ENCODE measurements at places on chromosomes 7 and 10.

DNA sequence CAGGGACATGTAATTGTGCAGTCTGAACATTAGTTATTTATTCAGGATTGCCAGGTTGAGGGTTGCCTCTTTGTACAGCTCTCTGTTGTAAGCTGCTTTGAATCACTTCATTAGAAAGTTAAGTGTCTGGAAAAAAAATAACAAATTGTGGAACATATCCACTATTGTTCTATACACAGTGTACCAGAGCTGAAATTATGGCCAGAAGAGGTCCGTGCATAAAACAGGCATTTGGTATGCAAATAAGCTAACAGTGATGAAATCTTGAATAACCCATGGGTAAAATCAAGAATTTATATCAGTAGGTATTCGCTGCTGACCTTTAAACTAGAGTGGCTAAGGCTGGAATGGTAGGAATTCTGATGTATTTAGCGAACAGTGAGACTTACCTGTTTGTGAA lies 152.1 kb downstream of the LHFPL3 start:
- DNase-seq, result no peak

DNA sequence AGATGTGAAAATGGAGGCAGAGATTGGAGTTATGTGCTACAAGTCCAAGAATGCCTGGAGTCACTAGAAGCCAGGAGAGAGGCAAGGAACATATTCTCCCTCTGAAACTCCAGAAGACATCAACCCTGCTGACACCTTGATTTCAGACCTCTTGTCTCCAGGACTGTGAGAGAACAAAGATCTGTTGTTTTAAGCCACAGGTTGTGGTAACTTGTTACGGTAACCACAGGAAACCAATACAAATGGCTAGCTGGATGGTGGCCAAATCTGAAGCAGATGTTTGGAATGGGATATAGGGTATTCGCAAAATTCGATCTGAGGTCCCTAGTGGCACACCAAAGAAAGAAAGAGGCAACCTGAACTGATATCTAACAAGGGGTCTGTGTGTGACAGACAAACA lies 129.0 kb downstream of the HERPUD2 start:
- DNase-seq, result no peak

DNA sequence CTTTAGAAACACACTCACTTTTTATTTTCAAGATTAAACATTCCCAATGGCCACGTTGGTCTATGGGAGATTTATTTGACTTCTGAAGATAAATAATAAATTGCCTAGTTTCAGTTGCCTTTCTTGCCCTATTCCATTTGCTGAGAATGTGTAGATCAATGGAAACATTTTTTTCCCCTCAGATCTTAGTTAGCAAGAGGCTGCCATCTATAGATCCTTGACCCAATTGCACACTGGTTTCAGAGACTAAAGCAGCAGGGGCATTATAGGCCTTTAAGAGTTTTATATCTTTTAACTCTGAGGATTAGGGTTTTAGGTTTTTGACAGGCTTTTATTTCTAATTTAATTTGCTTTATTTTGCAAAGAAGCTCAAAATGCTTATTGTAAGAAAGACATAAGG lies 163.2 kb upstream of the GPR26 start:
- DNase-seq, result no peak

GRCh38 chr7:10205696-10206095 lies 768.0 kb upstream of the PHF14 start:
- no peak for DNase-seq

DNA sequence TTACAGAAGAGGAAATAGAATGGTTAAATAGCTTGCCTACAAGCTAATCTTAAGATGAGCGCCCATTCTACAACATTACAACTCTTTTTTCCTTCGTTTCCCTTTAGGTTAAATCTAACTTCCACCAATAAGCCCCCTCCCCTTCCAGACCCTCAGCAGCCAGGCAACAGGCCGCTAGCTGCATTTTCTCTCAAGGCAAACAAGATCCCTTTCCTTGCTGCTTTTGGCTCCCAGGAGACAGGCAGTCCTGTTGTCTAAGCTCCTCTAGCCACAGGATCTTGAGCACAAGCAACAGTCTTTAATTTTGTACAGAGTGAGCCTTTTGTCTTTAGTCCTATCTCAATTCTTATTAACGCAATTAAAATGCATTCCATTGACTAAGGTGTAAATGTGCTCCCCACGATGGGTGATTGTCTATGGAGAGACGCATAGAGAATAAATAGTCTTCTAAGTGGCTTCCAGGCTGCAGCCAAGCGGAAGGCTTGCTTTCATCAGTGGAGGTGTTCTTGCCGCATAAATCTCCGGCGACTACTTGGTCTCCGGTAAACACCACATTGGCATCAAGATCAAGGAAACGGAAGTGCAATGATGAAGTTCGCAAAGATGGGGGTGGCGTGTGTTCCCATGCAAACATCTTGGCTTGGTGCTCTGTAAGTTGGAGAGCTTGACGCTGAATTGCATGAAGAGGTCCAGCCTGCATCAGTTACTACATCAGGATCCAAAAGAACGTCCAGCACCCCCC lies 181.9 kb upstream of the LYZL2 start:
- DNase-seq, result no peak

DNA sequence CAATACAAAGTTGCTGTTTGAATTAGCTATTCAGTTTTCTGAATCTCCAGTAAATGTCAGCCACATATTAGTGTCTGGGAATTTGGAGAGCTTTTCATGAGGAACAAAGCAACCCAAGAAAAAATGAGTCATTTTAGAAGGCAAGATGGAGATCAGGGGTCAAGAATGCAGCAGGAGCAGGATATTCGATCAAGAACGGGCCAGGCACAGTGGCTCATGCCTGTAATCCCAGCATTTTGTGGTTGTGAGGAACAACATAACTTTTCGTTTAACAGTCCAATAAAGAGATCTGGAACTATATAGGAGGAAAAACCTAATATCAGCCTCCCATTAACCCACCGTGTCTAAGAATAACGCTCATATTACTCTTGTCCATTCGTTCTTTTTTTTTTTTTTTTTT lies 600.5 kb downstream of the MAGI2 start:
- DNase-seq, result no peak

- no peak for DNase-seq
These were observed 107.4 kb downstream of the EEPD1 start for GRCh38 chr7:36260481-36260880.

DNA sequence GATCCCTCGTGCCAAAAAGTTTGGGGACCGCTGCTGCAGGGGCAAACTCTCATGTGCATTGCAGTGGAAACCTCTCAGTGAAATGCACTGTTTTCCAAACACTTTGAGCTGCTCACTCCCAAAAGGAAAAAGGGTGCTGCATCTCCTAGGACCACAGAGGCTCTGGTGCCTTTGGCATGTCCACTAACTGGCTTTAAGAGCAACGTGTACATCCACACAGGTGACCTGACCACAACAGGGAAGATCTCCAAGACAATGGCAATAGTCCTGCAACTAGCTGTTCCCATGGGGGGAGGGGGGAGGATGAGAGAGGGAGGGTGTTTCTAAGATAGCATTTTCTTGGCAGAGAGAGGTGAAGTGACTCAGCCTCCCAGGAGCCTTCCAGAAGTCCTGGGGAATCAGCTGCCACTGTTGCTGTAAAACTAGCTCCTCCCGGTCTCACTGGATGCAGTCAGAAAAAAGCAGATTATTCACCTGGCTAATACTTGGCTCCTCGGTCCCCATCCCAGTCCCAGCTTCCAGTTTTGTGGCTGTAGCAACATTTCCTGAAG lies 181.7 kb downstream of the HECW1 start:
- no peak for DNase-seq

GRCh38 chr7:157224627-157225026 lies 85.9 kb downstream of the UBE3C start:
- peak; percentile 54 for DNase-seq

GRCh38 chr7:157299613-157300368 lies 37.0 kb upstream of the DNAJB6 start:
- peak; percentile 22 for DNase-seq

DNA sequence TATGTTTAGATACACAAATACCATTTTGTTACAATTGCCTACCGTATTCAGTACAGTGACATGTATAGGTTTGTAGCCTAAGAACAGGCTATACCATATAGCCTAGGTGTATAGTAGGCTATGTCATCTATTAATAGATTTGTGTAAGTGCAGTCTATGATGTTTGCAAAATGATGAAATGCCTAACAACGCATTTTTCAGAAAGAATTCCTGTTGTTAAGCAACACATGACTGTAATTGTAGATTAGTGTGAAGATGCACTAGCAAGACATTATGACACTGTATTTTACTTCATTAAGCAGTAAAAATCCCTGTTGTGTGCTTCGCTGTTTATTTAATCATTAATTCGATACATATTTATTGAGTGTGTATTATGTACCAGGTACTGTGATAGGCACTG lies 446.0 kb downstream of the SUGCT start:
- DNase-seq, result no peak

DNA sequence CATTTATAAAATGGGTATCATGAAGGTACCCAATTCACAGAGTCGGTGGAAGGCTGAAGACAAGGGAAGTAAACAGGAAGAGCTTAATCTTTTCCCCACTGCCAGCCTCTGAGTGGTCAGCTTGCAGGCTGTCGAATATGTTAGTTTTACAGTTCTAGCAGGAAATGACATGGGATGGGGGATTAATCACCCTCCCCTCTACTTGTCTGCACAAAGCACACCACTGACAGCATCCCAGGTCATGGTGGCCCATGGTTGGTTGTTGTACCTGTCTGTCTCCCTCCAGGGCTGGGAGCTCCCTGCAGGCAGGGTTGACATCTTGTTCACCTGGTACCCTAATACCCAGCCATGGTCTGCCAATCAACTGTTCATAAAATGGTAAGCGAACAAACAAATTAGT lies 55.6 kb downstream of the GRB10 start:
- DNase-seq, result no peak

DNA sequence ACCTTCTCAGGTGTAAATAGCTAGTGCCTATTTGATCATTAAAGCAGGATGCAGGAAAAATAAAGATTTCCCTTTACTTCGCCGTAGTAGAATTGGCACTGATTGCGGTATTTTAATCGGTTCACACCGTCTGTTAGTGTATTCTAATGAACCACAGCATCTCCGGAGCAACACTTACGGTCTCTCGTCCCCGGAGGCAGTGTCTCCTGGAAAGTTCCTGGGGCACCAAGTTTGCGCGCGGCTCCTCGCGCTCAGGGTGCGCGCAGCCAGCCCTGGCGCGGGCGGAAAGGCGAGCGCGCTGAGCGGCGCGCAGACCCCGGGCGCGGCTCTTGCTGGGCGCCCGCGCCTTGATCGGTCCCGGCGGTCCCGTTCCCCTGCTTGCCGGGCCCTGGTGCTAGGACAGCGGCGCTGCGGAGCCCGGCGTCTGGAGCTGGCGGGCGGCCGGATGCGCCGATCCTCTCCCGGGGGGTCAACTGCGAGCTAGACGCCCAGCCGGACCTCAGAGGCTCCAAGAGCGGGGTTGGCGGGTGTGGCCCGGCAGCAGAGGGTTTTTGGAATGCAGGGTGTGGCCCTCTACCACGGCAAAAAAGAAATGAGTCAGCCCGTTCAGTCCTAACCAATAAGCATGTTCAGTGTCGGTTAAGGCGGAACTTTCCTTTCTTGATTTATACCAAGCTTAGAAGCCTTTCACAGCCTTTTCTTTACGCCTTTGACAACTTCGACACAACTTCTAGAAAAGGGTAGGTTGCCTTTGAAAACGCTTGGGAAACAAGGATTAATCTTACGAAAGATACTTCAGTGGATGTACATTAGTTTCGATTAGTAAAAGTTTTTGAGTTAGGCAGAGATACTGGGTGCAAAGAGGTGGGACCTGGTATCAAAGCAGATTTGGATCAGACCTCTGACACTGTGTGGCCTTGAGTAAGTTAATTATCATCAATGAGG lies 166.8 kb upstream of the ASAH2 start:
- peak; percentile 90 for DNase-seq

DNA sequence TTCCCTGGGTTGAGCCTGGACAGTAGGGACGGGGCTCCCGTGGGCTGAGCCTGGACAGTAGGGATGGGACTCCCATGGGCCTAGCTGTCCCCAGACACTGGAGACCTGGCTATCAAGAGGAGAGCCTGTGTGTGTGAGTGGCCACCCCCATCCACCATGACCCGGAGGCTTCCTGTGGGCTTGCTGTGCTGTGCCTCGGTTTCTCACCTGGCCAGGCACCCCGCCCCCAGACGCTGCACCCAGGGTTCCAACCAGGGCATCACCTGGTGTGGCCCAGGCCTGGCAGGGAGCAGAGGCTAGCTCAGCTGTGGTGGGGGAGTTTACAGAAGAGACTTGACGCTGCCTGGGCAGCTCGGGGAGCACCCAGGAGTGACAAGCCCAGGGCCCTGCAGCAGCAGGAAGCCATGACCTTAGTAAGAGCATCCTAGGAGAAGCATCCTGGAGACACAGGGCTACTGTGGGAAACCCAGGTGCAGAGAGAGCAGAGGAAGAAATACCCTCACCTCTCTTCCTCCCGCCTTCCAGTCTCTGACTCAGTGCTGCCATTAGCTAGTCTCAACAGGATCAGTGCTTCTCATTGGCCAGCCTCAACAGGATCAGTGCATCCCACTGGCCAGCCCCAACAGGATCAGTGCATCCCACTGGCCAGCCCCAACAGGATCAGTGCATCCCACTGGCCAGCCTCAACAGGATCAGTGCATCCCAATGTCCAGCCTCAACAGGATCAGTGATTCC lies 61.0 kb downstream of the PDGFA start:
- no peak for DNase-seq

DNA sequence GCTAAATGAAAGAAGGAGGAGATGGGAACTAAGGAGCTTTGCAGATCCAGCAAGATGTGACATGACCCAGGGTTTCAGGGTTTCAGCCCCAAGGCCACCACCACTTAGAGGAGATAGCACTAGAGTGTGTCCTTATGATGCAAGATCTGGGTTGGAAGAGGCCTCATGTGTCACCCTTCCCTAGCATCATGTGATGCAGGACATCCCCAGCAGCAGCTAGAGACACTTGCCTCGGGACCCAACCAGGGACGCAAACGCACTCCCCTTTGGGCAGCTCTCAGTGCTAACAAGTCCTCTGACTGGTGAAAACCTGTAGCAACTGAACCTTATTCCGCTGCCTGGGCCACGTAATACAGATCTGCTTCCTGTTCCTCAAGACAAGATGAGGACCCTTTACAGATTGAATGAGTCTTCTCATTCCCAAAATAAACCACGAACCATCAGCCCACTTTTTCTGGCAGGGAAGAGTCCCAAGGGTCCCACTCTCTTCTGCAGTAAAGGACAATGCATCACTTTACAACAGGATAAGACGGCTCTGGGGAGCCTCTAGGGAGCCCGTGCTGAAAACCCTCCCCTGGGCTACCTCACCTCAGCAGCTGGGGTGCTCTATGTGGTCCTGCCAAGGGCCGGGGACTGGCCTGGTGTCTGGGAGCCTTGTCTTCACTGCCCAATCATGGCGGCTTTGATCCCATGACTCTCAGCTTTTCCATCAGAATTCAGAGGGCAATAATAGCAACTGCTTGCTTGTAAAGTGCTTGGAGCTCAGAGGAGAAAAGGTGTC lies 44.8 kb upstream of the GDF10 start:
- DNase-seq, result no peak

DNA sequence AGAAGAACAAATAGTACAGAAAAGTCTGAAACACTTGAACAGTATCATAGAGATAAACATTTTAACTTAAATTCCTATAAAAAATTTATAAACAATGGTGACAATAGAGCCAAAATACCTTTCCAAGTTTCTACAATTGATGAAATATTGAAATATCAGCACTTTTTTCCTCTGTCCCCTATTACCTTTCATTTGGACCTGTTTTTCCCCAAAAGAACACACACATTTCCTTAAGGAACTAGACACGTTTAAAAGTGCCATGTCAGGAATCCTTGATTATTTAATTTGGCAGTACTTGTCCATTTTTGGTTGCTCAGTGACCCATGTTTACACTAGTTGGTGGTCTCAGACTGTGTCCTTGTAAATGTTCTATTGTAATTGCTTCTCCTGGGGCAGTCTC lies 162.6 kb downstream of the CTNNA3 start:
- DNase-seq, result no peak
